ENCODE measurements at places on chromosomes 2 and 18.

GRCh38 chr2:204172145-204172600 is 235.6 kb downstream of the ICOS start:
- DNase-seq = no peak

GRCh38 chr2:7595206-7595605 is 678.0 kb downstream of the RNF144A start:
- no peak for DNase-seq

DNA sequence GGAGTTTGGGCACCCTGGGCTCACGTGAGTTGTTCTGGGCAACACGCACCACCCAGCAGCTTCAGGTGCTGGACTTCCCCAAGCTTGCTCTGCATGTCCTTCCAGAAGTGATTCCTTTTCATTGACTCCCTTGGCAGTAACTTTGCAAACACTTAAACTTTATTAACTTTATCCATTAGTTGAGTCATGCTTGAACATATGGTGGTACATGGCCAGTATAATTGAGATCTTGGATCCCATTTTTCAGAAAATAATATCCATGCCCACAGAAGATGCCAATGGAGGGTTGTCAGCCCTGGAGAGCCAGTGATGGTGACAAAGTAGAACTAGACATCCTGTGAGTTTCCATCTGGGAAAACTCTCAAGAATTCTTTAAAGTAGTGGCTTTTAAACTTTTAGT is 144.2 kb downstream of the COPS8 start:
- no peak for DNase-seq

DNA sequence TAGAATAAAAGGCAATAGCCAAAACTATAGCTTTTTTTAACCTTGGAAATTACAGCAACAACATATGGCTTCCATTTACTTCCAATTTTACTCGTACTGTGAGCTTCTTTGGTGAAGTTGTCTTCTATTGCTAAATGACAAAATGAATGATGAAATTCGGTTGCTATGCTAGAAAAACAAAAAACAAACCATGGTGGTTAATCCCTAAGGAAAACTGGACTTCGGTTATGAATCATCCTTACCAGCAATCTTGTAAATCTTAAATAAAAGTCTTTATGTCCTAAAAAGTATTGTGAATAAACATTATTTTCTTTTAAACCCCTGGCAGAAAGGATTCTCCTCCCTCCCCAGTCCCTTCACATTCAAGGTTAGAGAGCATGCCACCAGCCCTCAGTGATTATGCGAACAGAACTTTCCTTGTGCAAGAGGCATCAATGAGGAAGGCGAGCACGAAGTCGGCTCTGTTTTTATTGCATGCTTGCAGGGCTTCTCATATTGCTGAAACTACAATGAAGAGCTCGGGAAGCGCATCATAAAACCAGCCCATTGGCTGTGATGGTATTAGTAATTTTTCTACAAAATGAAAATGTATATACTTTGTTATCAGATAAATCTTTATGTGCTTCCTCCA is 62.9 kb downstream of the ZNF521 start:
- DNase-seq = peak; percentile 81

DNA sequence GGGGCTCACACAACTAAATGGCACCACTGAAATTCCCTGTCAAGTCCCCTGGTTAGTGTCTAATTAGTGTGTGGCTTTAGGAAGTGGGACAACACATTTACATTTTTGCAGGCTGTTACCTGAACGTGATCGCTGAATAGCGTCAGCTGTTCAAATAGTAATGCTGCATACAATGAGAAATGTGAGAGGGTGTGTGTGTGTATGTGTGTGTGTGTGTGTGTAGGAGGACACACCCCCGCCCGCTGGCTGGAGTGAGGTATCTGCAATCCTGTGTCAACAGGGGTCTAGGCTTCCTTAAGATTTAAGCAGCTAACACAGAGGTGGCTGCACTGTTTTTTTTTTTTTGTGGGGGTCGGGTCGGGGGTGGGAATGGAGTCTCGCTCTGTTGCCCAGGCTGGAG is 4.8 kb upstream of the LYPD6B start:
- no peak for DNase-seq

- no peak for DNase-seq
These were observed 6.5 kb upstream of the PLA2R1 start for GRCh38 chr2:160068906-160069305.

GRCh38 chr2:98498703-98499440 is 54.2 kb downstream of the INPP4A start:
- DNase-seq = peak; percentile 87

- no peak for DNase-seq
These were observed 112.7 kb upstream of the TACR1 start for GRCh38 chr2:75311993-75312392.

- DNase-seq = peak; percentile 71
These were observed at the start of gene DHRS9 for GRCh38 chr2:169069341-169069740. Gene DHRS9 (plus strand): TSS chr2:169069563. CDS start chr2:169081582, 12,019 bp downstream.

DNA sequence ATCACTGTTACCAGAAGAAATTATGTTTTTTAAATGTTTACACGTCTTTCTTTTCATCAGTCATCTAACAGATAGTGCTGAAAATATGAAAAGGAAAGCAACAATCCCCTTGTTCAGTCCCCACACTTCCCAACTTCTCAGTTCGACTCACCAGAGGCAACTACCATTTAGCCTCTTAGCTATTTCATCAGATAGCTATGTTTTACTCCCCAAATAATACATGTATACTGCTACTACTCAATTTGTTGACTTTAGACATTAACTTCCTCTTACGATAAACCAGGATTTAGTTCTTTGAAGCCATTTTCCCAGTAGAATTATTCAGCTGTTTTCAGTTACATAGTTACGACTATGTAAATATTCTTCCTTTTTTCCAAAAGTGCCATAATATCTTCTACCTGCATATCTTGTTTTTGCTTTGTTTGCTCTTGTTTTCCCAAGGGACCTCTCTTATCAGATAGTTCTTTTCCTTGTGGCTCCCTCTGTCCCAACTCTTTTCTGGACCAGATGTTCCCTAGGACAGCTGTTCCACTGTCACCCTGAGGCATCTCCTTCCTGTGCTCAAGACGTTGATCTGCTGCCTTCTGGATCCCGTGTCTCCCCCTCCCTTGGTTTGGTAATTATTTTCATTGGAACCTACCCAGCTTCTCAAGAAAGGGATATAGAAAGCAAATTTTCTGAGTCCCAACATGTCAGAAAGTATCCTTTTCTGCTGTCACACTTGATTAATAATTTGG is 289.3 kb upstream of the TANK start:
- DNase-seq = no peak

- DNase-seq = no peak
These were observed 205.3 kb upstream of the CDH20 start for GRCh38 chr18:61127714-61128467.

- peak; percentile 20 for DNase-seq
These were observed 868 bp upstream of the PKDCC start for GRCh38 chr2:42046819-42047487.

- DNase-seq = peak; percentile 32
These were observed 84.9 kb upstream of the EPB41L3 start for GRCh38 chr18:5628512-5629255.

GRCh38 chr2:101064868-101065549 is 62.9 kb downstream of the RPL31 start:
- DNase-seq = peak; percentile 81

DNA sequence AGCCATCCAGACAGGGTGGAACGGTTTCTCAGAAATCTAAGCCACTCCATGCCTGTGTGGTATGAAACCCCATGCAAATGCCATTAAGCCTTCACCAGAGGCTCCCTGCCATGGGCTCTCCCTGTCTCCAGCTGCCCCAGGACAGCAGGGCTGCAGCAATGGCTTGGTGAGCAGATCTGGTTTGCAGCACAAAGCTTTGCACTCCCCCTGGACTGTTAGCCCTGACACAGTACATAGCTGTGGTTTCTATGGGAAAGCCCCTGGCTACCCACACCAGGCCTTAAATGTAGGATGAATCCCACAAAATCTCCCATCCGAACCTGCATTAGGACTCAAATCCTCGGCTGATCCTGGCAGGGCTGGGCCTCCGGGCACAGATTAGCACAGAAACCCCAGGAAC is 291.6 kb downstream of the TNS1 start:
- no peak for DNase-seq

DNA sequence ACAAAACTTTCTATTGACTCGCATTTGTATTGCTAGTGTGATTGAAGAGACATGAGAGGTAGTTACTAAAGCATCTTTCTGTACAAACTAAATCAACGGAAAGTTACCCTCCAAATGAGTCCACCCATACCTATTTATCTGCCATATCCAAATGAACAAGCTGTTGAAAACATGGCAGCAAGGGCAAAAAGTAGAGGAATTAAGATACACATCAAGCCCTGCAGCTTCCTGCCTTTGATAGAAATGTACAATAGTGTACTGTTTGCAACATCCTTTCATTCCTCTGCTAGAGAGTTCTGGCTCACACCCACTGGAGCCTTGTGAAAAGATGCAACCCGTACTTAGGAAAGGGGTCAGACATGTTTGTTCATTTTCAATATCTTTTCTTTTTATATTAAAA is 122.5 kb downstream of the ERBB4 start:
- DNase-seq = no peak

DNA sequence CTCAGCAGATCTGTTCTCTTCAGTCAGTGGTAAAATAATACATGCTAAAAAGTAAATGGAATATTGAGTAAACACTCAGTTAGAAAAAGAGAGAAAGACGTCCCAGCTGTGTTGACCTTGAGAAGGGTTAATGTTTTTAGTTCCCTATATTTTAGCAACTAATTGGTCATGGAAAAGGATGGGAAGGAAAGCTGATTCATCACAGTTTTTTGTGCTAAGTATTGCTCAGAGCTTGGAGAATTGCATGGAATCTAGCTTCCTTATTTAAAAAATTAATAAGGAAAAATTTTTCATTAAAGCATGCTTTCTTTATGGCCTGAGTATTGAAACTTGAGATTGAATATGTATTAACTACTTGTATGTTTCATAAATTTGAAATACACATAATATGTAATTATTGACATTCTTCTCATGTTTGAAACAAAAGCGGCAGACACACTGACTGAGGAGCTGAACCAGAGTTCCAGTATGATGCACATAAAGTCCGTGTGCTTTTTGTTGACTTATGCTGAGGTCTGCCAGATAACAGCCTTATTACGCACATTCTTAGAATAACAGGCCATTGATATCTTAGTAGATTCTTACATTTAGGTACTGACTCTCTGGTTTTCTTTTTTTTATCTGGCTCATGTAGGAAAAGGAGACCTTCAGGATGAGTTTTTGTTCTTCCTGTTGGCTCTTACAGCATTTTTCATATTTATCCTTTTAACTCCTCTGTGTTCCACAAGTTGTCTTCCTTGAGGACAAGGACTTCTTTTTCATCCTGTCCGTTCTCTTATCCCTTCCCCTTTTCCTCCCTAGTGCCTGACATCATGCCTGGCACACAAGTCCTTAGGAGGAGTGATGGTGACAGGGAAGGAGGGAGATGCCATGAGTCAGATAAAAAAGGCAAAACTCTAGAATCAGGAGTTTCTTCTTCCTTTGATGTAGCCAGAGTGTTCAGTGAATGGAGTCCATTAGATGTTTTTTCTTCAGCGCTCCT is 194.1 kb downstream of the PTPRM start:
- DNase-seq = peak; percentile 52

GRCh38 chr18:49172246-49172645 is 221.5 kb upstream of the SMAD7 start:
- DNase-seq = no peak

DNA sequence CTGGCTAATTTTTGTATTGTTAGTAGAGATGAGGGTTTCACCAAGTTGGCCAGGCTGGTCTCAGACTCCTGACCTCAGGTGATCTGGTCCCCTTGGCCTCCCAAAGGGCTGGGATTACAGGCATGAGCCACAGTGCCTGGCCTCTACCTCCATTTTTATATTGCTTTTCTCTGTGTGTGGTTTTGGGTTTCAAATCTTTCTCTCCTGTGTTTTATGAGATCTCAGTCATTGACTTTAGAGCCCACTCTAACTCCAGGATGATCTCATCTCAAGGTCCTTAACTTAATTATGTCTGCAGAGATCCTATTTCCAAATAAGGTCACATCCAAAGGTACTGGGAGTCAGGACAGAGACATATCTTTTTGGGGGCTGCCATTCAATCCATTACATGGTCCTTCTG is 24.7 kb downstream of the ARL4C start:
- DNase-seq = no peak

- DNase-seq = no peak
These were observed 8.3 kb upstream of the YWHAQ start for GRCh38 chr2:9639000-9639602.

DNA sequence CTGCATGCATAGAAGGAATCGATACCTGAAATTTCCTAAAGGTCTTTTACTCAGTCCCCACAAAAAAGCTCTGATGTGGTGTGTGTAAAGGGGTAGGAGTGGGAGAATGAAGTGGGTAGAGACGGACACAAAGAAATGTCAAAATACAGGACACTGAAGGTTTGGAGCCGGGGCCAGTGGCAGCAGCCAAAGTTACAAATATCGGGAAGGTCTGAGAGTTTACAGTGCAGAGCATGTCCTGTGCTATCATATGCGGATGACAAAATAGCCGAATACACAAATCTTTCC is 89.9 kb upstream of the STON1 start:
- DNase-seq = no peak

GRCh38 chr2:191036363-191036762 is 22.4 kb upstream of the STAT1 start:
- DNase-seq = peak; percentile 43

GRCh38 chr2:237227592-237228280 is 142.0 kb downstream of the COPS8 start:
- DNase-seq = peak; percentile 74

DNA sequence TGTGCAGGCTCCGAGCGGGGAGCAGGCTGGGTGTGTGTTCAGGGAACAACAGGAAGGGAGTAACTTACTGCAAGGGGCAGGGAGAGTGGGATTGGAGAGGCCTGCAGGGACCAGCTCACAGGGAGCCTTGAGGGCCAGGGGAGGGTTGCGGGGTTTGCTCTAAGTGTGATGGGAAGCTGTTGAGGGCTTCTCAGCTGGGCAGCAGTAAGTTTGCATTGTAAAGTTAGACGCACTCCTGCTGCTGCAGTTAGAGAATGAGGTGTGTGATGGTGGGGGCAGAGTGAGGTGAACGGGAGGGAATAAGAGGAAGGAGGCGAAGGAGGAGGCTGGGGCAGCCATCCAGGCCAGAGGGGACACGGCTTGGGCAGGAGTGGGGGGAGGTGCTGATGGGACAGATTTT is 53.4 kb downstream of the BOLA3 start:
- DNase-seq = no peak

- peak; percentile 9 for DNase-seq
These were observed 136.0 kb downstream of the INSIG2 start for GRCh38 chr2:118223992-118224894.
